Left renal pelvis (tissue), 4 donors: ENCODE measurements at places on chromosomes 12 and 14.

GRCh38 chr12:53276511-53276910, 8.4 kb downstream of the ESPL1 start:
- no peak for DNase-seq

DNA sequence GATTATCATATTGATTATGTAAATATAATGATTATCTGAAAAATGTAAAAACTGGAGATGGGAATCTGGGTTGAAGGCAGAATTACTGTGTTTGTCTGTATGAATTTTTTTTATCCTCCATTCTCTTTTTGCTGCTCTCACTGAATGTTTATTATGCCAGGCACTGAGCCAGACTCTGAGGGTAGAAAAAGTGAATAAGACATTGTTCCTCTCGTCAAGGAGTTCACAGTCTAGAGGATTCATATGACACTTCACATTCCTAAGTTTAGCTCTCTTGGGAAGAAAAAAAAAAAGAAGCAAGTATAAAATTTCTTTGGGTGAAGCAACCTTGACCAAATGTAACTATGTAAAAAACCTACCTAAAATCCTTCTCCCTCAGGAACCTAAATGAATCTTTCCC, 120.9 kb upstream of the LMO3 start:
- DNase-seq, result no peak

GRCh38 chr12:51926718-51927117, 19.4 kb downstream of the ACVRL1 start:
- DNase-seq, result no peak

GRCh38 chr14:69987406-69988121, 108.3 kb downstream of the SMOC1 start:
- no peak for DNase-seq

DNA sequence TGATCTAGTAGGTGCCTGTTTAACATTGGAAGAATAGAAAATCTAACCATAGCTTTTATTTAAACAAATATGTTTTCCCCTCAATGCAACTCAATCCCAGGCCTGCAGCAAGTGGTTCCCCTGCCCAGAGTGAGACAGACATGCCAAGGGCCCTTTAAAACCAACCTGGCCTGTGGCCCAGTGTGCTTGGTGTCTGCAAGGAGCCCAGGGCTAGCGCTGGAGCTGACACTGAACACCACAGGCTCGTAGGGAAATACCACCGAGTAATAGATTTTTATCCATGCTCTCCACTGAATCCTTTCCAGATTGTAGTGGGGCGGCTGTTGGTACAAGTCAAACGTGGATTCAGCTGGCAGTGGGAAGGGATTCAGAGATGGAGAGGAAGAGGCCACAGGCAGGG, 95.6 kb upstream of the NRXN3 start:
- DNase-seq, result no peak

GRCh38 chr12:124082687-124083086, 109.7 kb downstream of the ZNF664 start:
- DNase-seq, result no peak

- no peak for DNase-seq
Observed at GRCh38 chr12:91852634-91853033, 293.0 kb downstream of the BTG1 start.

- DNase-seq, result no peak
Observed at GRCh38 chr14:96271421-96271762, 15.4 kb downstream of the BDKRB1 start.

DNA sequence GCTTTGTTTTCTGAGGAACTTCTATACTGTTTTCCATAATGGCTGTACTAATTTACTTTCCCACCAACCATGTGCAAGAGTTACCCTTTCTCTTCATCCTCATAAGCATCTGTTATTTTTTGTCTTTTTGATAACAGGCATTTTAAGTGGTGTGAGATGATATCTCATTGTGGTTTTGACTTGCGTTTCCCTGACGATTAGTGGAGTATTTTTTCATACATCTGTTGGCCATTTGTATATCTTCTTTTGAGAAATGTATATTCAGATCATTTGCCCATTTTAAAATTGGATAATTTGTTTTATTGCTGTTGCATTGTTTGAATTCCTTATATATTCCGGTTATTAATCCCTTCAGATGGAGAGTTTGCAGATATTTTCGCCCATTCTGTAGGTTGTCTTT, 10.2 kb upstream of the HMGA2 start:
- no peak for DNase-seq

DNA sequence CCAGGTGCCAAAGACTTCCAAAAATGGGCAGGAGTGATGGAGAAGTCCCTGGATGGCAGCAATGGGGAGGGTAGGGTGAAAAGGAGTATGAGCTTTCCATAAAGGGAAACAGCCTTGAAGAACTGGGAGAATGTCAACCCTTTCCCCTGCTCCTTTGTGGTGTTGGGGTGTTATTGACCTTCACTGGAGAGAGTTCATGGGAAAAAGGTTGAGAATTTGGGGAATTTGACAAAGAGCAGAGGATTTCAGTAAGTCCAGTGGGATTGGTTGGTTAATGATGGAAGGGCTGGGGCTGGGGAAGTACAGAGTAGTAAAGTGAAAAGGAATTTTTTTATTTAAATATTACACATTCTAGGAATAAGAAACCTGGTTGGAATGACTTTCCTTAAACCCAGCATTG, 116.6 kb downstream of the ERC1 start:
- DNase-seq, result no peak

DNA sequence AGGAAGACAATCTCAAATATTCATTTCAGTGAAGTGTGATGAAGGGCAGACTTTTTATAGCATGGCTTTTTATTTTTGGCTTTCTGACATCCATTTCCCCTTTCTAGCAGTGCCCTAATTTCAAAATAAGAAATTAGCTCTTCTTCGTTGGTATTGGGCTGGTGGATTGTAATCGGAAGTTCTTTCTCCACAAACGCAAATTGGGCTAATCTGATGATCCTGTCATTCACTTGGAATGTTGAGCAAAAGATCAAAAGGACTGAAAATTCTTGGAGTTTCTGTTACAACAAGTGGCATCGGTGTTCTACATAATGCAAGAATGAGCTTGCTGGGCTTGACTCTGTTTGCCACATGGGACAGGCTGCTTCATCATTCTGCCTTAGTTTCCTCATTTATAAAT, 1182.8 kb downstream of the FLRT2 start:
- DNase-seq, result no peak

DNA sequence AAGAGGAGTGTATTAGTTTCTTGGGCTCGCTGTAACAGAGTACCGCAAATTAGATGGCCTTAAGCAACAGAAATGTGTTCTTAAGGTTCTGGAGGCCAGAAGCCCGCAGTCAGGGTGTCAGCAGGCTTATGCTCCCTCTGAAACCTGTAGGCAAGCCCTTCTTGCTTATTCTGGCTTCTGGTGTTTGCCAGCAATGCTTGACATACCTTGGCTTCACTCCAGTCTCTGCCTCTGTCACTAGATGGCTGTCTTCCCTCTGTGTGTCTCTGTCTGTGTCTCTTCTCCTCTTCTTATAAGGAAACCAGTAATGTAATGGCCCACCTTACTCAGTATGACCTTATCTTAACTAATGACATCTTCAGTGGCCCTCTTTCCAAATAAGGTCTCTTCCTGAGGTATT, 85.1 kb downstream of the DERA start:
- no peak for DNase-seq

GRCh38 chr12:459430-460258, at the start of gene B4GALNT3:
TSS of gene B4GALNT3 (plus strand) at chr12:459939. CDS start at chr12:460377, 438 bp downstream.
- DNase-seq, result no peak

- DNase-seq, result no peak
Observed at GRCh38 chr12:98533723-98534251, 18.4 kb downstream of the TMPO start.

DNA sequence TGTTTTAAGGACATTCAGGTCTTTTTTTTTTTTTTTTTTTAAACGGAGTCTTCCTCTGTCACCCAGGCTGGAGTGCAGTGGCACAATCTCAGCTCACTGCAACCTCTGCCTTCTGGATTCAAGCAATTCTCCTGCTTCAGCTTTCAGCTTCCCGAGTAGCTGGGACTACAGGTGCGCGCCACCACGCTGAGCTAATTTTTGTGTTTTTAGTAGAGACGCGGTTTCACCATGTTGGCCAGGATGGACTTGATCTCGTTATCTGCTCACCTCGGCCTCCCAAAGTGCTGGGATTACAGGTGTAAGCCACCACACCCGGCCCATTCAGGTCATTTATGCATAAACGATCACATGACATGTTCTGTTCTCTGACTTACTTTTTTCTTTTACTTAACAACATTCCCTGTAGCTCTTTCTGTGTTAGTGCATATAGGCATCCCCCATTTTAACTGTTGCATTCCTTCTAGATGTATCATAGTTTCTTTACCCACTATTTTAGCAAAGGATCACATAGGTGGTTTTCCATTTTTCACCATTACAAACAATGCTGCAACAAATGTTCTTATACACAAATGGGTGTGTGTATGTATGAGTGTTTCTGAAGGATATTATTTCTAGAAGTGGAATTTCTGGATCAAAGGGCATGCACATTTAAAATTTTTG, 74.2 kb downstream of the ARF6 start:
- no peak for DNase-seq

GRCh38 chr14:94034886-94035285, 8.7 kb downstream of the OTUB2 start:
- DNase-seq, result no peak

- DNase-seq, result no peak
Observed at GRCh38 chr12:118925407-118925806, 55.9 kb upstream of the SRRM4 start.

DNA sequence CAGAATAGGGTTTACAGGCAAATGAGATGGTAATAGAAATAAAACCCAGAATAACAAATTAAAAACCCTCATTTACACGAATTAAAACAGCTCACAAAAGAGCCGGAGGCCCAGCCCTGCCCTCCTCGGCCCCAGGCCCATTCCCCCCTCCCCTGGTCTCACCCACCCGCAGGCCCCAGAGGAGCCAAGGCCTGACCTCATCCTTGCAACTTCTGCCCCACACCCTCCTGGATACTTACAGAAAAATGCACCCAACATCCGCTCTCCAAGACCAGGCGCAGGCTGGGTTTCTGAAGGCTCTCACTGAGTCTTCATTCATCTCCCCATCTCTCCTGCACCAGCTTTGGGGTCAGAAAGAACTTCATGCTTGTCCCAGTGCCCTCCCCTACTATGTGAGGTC, 16.2 kb upstream of the VSX2 start:
- no peak for DNase-seq

- no peak for DNase-seq
Observed at GRCh38 chr14:87108726-87109125, 884.3 kb downstream of the GALC start.

DNA sequence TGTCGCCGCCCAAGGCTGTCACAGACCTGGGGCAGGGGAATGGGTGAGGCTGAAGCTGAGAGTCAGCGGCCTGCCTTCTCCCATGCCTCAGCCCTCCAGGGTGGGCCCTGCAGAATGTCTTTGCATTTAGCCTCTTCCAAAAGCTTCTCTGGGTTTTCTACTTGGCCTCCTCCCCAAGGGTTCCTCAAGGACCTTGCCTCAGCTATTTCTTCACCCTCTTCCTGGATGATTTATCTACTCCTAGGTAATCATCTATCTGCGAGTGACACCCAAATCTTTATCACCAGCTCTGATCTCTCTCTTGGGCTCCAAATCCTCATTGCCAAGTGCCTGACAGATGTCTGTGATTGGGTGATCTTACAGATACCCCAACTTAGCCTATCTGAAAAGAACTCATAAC, 4.7 kb upstream of the LPAR5 start:
- no peak for DNase-seq

DNA sequence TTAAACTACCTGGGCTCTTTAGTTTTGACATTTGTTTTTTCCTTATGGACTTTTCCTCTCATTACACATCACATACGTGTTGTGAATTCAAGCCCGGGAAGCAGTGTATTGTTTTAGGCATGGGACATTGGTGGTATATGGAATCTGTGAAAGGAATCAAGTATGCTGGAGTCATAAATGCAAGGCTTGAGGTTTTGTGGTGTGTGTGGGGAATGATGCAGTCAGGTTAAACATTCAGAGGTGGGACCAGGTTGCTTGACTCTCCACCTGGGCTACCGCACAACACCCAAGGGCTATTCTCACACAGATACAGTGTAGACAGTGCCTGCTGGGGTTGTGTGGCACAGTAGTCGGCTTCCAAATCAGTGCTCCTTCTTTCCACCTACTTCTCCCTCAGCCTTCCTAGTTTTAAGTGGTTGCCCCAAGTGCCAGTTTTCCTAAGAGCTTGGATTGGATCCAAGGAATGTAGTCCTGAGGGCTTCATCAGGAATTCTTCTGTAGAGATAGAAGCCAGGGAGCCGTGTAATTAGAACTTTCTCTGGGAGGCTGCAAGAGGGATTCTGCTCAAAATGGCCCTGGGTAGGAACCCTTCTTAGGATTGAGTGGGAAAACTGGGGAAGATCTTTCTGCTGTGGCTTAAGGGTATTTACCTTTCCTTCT, 243.7 kb downstream of the C12orf75 start:
- no peak for DNase-seq

- DNase-seq, result no peak
Observed at GRCh38 chr12:74152370-74152769, 385.3 kb upstream of the ATXN7L3B start.

DNA sequence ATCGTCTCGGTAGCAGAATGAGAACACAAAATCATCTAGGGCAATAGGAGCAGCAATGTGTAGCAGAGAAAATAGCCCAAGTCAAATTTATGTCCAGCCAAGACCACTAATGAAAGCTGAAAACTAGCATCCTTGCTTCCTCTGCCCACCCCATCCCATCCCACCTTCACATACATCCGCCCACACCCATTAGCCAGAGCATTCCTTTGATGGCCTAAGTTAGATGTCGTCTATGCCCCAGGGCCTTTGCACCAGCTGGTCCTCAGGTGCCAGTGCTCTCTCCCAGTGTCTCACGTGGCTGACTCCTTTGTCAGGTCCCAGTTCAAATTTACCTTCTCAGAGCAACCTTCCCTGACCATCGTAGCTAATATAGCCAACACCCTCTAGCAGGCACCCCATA, 17.8 kb upstream of the PPP2R5C start:
- no peak for DNase-seq

GRCh38 chr12:52839436-52840105, 5.5 kb upstream of the KRT79 start:
- no peak for DNase-seq

DNA sequence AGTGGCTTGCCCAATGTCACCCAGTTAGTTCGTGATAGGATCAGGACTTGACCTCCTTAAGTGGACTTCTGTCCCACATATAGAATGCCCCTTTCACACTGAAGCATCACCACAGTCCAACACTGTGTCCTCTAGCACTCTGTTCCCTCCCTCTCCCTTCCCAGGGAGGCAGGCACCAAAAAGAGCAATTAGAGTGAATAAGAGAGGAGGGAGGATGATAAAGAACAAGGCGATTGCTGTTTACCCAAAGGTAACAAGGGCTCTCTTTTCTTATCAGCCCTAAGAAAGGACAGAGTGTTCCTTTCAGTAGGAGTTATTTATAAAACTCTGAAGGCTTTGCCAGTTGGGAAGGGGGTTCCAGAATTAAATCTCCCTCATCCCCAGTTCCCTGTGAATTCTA, 192.7 kb upstream of the ATP2B1 start:
- DNase-seq, result no peak

GRCh38 chr12:41946106-41946505, 198.6 kb downstream of the GXYLT1 start:
- DNase-seq, result no peak

GRCh38 chr12:3229577-3229976, 152.4 kb downstream of the TSPAN9 start:
- DNase-seq, result no peak
